Inflammatory macrophage treated with lipopolysaccharide for 1 hour (primary cell): ENCODE measurements at places on chromosomes 1 and 21.
A peak's percentile ranks its signal among the peaks of the same experiment; 100 is the strongest.

- no peak for DNase-seq
These were observed 126.0 kb downstream of the CAMTA1 start for GRCh38 chr1:6911021-6911941.

GRCh38 chr1:231964961-231965360 is 338.4 kb downstream of the DISC1 start:
- DNase-seq: peak; percentile 28

DNA sequence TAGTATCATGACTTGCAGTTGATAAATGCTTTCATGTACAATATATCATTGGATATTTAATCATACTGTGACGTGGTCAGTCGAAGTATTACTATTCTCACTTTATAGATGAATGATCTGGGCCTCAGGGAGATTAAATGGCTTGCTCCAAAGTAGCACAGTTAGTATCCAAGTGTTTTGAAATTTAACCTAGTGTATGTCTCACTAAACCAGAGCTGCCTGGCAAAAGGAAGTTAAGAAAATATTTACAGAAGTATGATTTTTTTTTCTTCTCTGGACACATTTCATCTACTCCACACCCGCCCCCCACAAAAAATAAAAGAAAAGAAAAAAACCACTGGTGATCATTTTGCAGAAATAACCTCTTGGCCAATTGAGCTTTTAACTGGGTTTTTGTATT is 71.9 kb upstream of the CXADR start:
- no peak for DNase-seq

- no peak for DNase-seq
These were observed 197.3 kb upstream of the COA6 start for GRCh38 chr1:234176000-234176399.

GRCh38 chr1:164772635-164773034 is 213.7 kb downstream of the PBX1 start:
- DNase-seq: no peak

GRCh38 chr1:246647113-246647512 is 77.1 kb upstream of the SCCPDH start:
- no peak for DNase-seq
